ENCODE measurements at places on chromosomes 2 and 18.

GRCh38 chr2:138510319-138510718 lies 8.7 kb downstream of the SPOPL start:
- no peak for DNase-seq

GRCh38 chr2:4381773-4382172 lies 678.4 kb downstream of the DCDC2C start:
- DNase-seq = no peak

DNA sequence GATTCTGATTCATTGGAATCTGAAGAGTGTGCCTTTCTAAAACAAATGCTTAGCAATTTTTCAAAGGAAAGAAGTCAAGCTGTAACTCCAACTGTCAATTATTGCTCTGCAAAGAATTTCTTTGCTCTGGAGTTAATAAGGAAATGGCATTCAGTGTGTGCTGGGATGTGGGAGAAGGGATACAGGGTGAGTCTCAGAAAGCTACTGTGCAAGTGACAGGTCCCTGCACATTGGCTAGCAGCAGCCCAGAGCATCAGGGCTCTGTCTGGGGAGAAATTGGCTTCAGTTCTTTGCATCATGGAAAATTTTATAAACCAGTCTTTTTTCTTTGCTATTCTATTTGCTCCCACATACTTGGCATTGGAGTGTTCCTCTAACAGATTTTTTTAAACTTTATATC lies 1.1 kb upstream of the SYT4 start:
- no peak for DNase-seq

DNA sequence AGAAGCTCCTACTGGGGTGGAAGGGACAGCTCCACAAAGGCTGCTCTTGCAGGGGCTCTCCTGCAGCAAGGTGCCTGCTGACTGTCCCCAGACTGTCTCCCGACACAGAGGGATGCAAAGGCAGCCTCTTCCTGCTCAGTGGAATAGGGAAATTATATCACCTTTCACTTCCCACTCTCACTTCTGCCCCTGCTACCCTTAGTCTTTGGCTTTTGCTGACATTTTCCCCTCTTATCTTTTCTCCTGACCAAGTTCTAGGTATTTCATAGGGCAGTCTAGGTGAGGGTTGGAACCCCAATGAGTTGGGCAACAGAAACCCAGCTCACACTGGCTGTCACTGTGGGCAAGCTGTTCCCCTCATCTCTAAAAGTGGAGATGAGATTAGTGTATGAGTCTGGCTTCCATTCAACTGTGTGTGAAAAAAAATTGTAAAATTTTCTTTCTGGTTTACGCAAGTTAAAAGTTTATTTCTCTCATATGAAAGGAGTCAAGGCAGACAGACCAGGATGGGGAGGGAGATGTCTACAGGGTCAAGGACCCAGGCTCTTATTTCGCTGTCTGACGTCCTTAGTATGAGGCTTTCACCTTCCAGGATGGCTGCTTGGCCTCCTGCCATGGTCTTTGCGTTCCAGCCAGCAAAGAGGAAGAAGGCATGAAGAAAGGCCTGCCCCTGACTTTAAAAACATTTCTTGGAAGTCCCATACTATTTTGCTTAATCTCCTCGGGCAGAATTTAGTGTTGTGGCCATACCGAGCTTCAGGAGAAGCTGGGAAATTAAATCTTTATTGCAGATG lies 7.5 kb upstream of the MOCOS start:
- DNase-seq = peak; percentile 19

DNA sequence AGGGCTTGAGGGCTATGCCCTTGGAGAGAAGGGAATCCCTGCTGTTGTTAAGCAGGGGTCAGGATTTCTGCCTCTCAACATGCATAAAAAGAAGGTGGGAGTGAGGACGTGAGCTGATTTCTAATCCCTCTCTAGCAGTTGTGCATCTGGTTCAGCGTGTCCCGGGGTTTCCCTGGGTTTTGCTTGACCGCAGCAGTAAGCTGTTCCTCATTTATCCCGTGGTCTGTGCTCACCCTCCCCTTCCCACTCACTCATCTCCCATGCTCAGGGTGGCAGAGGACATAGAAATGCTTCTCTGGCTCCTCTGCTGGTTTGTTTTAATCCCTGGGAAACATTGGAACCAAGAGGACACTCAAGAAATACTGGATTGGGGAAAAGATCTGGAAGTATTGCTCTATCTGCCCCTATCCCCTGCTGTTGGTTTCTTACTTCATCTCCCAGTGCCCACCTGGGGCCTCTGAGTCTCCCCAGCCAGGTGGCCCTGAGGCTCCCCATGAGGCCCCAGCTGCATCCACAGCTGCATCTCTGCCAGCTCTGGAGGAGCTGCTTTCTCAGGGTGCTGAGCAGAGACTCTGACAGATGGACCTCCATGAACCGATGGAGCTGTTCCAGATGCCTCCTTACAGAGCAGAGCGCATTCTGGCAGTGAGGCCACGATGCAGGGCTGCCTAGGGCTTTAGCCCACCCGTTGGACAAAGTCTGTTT lies 36.1 kb downstream of the TET3 start:
- no peak for DNase-seq

DNA sequence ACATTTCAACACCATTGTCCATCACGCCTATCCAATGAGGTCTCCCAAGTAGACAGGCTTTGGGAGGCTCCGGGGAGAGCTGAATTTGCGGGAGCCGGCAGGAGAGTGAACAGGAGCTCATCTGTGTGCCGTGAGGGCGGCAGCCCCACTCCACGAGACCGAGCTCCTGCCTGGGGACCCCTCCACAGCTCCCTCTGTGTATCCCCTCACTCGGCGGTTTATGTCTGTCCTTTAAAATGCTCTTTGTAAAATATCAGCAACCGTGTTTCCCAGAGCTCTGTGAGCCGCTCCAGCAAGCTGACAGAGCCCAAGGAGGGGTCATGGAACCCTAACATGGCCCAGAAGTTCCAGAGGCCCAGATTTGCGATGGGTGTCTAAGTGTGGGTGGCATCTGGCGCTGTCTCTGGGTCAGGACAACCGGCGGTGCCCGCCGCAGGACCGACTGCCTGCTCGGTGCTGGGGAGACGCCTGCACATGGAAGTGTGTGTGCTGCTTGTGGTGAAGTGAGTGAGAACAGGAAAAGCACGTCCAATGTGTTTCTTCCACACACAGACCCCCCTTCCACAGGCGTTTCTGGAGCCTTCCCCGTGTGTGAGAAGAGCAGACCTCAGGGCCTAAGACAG lies 34.8 kb downstream of the SLC66A2 start:
- no peak for DNase-seq

GRCh38 chr2:204449977-204450376 lies 95.3 kb upstream of the PARD3B start:
- no peak for DNase-seq

DNA sequence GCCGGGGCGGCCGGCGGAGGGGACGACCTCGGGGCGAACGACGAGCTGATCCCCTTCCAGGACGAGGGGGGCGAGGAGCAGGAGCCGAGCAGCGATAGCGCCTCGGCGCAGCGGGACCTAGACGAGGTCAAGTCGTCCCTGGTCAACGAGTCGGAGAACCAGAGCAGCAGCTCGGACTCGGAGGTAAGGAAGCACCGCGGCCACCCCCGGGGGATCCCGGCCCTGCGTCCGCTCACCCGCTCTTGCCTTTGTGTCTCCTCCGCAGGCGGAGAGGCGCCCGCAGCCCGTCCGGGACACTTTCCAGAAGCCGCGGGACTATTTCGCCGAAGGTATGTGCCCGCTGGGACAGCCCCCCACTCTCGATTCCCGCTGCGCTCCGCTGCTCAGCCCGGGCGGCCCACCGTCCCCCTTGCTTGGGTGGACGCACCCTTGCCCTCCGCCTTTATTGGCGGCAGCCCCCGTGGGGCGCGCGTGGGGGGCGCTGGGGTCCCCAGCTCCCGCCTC lies 611 bp downstream of the TCF7L1 start:
- peak; percentile 6 for DNase-seq

GRCh38 chr18:77234504-77235365 lies 14.9 kb upstream of the GALR1 start:
- no peak for DNase-seq

Data from NCI-H226 (cell line).